ENCODE measurements at places on chromosomes 1 and 21. TPM values are rescaled to one million over a fixed set of nuclear protein-coding genes. Genes with fewer than 3 reads are reported as not detected.
A peak's percentile ranks its signal among the peaks of the same experiment; 100 is the strongest.

- no peak overlapping the region for H3K27ac ChIP-seq
- H3K4me1 ChIP-seq: 0 out of 2 replicates have a peak, but pooled peaks cover 1% of the 10 kb centered on the region
- no peak overlapping the region for H3K4me3 ChIP-seq
Measured at GRCh38 chr21:44653123-44653522, 1.3 kb downstream of the KRTAP12-4 start.

The ZBTB8OS gene
- 22.0 TPM for total RNA-seq

The NDC1 gene
- total RNA-seq: 92.5 TPM

- peak overlapping the region; percentile 19 for H3K4me3 ChIP-seq
- peak overlapping the region; percentile 81 for H3K27ac ChIP-seq
- H3K4me1 ChIP-seq: peaks cover 80% of the 10 kb centered on the region
Measured at GRCh38 chr1:8408151-8408839, 90.4 kb downstream of the SLC45A1 start.

Measured in GM23338 (cell line).